GF-D8 (cell line): ENCODE measurements at places on chromosomes 11 and 22.

DNA sequence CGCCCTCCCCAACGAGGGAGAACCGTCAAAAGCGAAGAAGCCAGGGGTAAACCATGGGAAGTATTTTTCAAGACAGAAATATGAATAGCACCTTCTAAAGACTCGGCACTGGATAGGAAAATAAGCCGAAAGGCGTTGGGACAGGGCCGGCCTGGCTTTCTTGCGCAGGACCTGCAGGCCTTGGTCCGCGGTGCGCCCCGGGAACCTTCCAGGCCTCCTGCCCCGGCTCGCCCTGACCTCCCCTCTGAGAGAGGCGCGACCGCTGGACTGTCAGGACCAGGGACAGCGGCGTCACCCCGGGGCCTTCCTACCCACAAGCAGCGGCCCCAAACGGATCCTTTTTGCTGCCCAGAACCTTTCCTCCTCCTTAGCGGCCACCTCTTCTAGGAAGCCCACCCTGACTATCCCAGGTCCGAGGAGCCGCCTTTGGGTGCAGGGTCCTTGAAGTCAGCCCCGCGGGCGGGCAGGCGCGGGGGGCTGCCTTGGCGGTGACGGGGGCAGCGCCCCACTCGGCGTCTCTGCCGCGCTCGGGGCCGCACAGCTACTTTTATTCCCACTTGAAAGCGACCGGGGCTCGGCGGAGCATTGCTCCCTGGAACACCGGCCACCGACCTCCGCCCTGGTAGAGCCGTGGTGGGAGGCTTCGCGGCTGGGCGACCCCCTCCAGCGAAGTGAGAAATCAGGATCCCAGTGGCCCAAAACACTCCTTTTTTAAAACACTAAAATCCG lies 650 bp upstream of the MAPK11 start:
- peak; percentile 28 for DNase-seq

- no peak for DNase-seq
These were observed 23.4 kb downstream of the HPS4 start for GRCh38 chr22:26460202-26460601.

DNA sequence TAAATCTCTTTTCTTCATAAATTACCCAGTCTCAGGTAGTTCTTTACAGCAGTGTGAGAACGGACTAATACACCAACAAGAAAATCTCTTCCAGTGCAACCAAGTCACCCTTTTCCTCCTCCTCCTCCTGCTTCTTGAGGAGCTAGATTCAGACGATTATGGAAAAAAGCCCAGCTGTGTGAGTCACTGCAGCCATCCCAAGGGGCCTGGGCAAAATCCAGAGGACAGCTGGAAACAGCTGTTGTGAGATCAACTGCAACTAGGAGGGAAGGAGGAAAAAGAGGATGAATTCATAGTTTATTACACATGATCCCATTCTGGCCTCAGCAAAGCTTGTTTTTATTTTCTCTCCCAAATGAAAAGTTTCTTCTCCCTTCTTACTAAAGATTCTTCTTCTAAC lies 32.9 kb downstream of the RBFOX2 start:
- DNase-seq = no peak

- DNase-seq = no peak
These were observed 17.9 kb downstream of the BRSK2 start for GRCh38 chr11:1407668-1408067.

DNA sequence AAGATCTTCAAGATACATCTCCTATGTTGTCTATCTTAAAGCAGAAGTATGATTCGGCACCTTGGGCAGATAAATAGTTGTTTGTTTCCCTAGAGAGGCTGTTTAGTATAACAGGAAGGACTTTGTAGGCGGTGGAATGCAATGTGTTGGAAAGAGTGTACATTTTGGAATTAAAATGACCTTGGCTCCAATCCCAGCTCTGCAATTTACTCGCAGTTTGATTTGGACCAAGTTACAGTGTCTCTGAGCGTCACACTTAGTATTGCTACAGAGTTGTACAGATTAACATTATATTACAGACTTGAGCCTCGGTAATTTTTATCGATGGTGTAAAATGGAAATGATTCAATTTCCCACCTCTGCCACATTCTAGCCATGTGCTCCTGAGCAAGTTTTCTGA lies 265.3 kb downstream of the OPCML start:
- DNase-seq = no peak

GRCh38 chr22:46031557-46031956 lies 54.6 kb upstream of the WNT7B start:
- DNase-seq = no peak

GRCh38 chr11:45394294-45395085 lies 108.3 kb upstream of the SYT13 start:
- no peak for DNase-seq

- DNase-seq = peak; percentile 62
These were observed 547 bp downstream of the PARVG start for GRCh38 chr22:44181033-44181911.

DNA sequence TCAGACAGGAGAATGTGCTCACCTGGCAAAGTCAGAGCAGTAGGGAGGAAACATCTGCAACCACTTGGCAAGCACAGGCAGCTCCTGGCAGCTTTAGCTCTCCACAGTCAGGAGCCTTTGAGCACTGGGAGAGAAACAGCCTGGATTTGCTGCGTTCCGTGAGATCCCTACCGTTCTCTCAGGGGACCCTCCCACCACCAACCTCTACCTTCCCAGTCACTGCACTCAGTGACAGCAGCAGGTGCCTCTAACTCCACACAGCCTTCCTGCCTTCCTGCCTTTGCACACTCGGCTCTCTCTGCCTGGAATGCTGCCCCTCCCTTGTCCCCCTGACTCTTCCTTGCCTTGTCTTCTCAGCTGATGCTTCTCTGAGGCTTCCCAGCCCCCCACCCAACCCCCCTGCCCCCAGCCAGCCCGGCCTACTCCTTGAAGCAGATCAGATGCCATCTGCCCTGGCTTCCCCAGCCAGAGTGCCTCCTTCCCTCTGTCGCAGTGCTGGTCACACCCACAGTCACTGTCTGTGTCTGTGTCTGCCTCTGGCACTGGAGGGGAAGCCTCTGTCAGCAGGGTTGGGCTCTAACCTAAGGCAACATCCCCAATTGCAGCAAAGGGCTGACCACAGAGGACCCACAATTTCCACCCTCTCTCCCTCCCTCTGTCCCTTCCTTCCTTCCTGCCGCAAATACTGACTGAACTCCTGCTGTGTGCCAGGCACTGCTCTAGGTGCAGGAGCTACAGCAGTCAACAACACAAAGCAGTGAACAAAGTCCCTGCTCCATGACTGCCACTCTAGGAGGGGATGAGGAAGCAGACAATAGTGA lies 14.9 kb upstream of the TSKU start:
- DNase-seq = peak; percentile 91

DNA sequence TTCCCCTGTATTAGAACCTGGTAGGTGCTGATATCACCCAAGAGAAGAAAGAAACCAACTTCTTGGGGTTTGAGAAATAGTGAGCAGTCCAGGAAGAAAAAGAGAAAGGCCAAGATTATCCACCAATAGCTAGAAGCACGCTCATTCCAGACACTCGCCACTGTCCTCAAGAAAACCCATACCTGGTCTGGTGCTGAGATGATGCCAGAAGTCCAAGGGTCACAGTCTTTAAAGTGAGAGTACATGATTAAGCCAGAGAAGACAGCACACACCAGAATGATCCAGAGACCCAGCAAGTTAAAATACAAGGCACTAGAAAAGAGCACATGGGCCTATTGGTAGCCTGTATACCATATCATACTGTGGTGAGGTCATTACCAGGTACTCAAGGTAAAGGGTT lies 23.6 kb downstream of the SLC5A12 start:
- DNase-seq = no peak

GRCh38 chr22:50399751-50400331 lies 56.7 kb downstream of the PPP6R2 start:
- no peak for DNase-seq

- DNase-seq = no peak
These were observed 89.5 kb downstream of the RNF169 start for GRCh38 chr11:74838188-74838587.

DNA sequence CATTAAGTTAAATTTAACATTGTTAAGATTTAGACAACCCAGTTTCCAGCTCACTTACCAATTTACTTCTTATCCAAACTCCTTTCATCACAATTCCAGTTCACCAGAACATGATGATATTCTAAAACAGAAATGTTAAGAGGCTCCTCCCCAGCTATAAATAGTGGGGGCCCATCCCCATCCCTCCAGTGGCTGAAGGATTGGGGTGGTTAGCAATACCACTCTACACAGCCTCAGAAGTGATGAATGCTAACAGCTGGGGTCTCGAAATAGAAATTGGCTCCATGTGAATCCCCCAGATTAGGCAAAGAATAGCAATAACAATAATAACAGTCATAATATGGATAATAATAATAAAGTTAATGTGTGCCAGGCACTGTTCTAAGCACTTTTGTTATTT lies 97.9 kb upstream of the NCAM1 start:
- DNase-seq = no peak

DNA sequence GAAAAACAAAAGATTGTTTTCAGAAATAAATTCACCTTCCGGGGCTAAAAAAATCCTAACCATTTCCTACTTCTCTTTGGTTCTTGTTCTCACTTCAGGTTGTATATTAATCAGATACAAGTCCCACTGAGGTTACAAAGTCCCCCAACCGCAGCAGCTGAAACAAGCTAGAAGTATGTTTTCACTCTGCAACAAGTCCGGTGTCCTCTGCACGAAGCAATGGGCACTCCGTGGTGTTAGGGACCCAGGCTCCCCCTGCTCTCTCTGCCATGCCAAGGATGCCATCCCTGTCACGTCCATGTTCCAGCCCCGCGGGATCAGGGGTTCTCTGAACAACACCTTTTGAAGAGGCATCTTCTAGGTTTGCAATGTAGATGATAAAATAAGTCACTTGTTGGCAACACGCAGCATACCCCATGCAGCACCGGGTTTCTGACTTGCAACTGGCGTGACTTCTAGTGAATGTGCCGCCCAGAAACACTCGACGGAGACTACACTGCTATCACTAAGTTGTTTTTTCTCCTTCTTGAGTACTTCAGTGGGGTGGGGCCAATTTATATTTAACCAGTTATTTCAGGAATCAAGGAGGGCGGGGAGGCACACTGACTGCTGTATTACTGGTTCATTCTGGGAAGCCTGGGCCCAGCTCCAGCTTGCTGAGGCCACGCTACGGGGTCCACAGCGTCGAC lies 25.4 kb upstream of the GSTP1 start:
- no peak for DNase-seq

DNA sequence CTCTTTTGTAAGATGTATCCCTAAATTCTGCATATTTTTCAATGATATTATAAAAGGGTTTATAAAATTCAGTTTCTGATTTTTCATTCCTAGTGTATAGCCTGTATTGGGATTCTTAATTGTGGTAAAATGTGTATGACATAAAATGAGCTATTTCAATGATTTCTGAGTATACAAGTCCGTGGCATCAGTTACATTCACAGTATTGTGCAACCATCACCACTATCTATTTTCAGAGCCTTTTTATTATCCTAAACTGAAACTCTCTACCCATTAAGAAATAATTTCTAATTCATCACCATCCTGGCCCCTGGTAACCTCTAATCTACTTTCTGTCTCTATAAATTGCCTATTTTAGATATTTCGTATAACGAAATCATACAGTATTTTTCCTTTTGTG lies 39.8 kb downstream of the EIF3F start:
- no peak for DNase-seq

- no peak for DNase-seq
These were observed 23.7 kb upstream of the CTR9 start for GRCh38 chr11:10727146-10727851.

DNA sequence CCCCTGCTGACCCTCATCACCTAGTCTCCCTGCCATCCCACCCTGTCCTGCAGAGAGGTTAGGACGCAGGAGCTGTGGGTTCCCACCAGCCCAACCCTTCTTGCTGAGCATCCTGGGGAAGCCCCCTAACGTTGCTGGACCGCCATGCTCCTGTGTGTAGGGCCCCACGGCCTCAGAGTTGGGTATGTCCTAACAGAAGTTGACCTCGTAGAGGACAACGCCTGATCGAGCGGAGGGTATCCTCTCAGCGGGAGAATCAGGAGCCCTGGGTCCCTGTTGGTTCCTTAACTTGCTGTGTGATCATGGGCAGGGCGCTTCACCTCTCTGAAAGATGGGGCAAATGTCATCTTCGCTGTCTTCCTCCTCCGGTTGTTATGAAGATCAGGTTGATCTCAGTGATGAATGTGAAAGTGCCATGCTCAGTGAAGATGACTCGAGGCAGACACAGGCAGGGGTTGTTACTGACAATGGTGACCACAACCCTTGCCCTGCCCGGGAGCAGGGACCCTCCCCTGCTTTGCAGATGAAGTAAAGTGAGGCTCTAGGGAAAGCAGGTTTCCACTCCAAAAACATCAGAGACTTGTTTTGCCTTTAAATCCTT lies 19.3 kb upstream of the CD5 start:
- no peak for DNase-seq

DNA sequence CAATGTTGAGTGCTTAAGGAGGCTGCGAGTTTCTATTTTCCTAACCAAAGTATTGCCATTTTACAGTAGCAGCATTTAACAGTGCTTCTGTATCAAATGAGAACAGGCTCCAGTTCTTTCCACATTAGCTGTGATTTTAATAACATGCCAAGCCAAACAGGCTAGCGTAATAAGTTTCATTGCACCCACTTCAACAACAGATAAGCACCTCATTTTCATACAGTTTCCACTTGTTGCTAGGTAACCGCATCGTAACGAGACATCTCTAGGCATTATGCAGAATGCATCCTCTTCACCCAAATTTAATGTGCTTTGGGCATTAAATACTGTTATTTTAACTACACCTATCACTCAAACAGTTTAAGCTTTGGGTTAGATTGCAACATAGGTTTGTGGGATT lies 79.0 kb downstream of the CADM1 start:
- no peak for DNase-seq

- no peak for DNase-seq
These were observed 4.8 kb upstream of the IGF2 start for GRCh38 chr11:2143799-2144543.

- DNase-seq = no peak
These were observed 121.1 kb downstream of the NXPE2 start for GRCh38 chr11:114799476-114799875.

DNA sequence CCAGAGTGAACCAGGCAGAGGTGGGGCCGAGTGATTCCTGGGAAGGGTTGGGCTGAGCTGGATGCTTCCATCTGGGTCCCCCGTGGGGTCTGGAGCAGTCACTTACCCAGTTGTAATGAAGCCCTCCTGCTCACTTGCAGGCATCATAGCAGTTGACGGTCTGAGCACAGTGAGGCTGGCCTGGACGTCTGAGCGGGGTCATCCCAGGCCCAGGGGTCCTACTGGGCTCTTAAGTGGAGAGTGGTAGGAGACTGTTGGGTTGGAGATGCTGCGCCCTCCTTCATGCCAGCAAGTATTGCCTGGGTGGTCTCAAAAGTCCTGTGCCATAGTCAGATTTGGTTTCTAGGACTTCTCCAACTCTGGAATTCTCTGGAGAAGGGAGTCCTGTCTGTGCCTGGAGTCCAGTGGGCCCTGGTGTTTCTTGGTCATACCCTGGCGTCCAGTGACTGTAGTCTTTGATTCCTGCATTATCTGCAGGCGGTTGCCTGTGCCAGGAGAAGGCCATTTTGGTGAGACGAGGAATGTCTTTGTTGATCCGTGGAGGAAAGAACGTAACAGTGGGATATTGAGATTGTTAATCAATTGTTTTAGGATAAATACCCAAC lies 82.3 kb downstream of the TBC1D22A start:
- no peak for DNase-seq

GRCh38 chr22:34236527-34236926 lies 316.3 kb upstream of the LARGE1 start:
- no peak for DNase-seq

- no peak for DNase-seq
These were observed 122.7 kb upstream of the FAT3 start for GRCh38 chr11:92101920-92102319.
